NCI-H748 treated with DMSO at 0.1 percent for 48 hours (cell line): ENCODE measurements at places on chromosomes 1 and 21.

DNA sequence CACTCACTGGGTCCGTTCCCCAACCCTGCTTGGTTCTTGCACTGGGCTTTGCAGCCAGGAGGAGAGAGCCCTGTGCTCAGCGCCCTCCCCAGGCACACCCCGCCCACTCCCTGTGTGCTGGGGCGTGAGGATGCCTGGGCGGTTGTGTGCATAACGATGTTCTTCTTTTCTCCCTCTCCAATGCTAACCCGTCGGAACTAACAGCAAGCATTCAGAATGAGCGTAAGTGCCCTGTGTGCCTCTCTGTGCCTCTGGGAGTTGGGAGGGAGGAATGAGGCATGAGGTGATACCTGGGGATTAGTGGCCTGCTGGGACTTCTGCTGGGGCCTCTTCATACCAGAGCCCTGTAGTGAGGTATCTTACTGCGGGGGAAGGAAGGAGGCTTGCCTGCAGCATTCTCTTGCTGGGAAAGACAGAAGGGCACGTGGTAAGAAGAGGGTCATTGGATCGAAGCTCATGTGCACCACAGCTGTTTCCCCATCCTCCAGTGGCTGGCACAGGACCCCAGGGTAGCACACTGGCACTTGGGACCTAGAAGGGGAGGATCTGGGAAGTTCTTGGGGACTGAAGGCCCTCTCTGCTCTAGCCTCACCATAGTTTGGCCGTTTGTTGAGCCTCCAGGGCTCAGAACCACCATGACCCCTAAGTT, 79.8 kb downstream of the NFASC start:
- DNase-seq = no peak

DNA sequence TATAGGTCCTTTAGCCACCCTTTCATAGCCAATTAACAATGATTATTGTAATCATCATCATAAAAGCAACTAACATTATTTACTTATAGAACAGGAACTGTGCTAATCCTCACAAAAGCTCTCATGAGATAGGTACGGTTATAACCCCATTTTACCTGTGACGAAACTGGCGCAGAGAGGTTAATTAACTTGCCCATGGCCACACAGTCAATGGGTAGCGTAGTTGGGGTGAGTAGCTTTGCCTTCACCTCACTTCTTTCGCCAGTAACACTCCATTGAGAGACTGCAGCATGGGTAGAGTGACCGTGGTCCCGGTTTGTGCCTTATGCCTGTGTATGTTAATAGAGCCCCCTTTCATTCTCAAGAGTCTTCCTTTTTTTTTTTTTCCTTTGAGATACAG, 10.3 kb downstream of the NIPAL3 start:
- DNase-seq = no peak

- DNase-seq = no peak
Measured at GRCh38 chr1:240435996-240436566, 175.9 kb downstream of the GREM2 start.

GRCh38 chr1:56060906-56061305, 518.5 kb downstream of the PLPP3 start:
- no peak for DNase-seq

DNA sequence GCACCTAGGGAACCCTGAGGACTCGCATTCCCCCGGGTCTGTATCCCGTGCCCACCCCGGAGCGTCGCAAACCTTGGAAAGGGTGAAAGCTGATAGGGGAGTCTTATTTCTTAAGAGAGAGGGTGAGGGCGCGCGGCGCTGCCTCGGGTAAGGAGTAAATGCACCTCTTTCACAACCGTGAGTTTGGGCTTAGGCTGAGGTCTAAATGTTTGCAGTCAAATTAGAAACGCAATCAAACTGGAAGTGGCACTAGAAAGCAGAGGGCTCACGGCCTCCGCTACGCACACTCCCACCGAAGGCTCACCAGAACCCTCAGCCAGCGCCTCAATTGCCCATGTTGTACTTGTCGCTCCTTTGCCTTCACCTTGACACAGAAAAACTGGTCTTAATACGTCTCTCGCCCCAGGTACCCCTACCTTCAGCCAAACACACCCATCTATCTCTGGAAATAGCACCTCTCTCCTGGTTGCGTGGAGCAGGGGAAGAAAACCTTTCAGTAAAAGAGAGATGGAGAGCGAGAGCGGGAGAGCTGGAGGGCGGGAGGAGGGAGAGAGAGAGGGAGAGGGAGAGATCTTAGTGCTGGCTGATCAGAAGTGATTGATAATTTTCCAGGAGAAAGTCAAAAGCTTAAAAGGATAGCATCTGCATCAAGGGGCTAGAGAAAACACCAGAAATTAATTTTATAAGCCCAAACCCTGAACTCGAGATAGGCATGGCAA, 1.7 kb upstream of the HLX start:
- no peak for DNase-seq
